ENCODE measurements at places on chromosomes 11 and 22.
A peak's percentile ranks its signal among the peaks of the same experiment; 100 is the strongest.

- DNase-seq = no peak
Observed at GRCh38 chr11:5665051-5665570, 19.8 kb downstream of the TRIM5 start.

DNA sequence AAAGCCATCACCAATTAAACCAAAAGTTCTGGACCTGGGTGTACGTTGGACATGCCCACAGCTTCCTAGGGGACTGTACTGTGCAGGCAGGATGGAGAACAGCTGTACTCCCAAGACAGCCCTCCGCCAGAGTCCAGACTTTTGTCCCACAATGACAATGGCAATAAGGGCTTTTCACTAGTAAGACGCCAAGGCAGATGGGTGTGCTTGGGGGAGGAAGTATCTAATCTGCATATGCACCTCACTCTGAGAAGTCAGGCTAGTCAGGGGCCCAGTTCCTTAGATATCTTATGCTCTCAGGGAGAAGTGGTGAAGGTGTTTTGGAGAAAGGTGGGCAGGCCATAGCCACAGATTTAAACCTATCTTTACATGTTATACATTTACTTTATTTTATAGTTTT lies 85.1 kb upstream of the USP47 start:
- DNase-seq = no peak

GRCh38 chr11:13368041-13368446 lies 90.5 kb downstream of the BMAL1 start:
- peak; percentile 44 for DNase-seq

DNA sequence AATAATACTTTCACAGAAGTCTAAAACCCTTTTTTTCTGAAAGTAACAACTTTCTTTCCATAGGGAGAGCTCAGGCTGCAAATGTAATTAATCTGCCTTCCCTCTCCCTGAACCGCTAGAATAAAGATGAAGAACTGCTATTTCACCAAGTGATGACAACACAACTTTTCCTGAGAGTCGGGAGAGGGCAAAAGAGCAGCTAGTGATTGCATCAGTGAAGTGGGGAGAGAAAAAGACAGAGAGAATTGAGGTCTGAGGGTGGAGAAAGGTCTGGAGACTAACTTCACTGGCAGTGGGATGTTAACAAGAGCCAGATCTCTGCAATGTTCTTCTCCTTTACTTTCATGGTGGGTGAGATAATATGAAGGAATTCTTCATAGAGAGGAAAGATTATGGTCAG lies 10.9 kb upstream of the MPEG1 start:
- no peak for DNase-seq

- DNase-seq = no peak
Observed at GRCh38 chr11:45079943-45080719, 66.3 kb upstream of the PRDM11 start.

- DNase-seq = no peak
Observed at GRCh38 chr22:44665115-44665514, 36.9 kb upstream of the PRR5 start.

GRCh38 chr11:134661660-134662059 lies 249.6 kb upstream of the B3GAT1 start:
- DNase-seq = no peak

GRCh38 chr11:62420882-62421281 lies 2.0 kb downstream of the SCGB1A1 start:
- DNase-seq = no peak
